Type B pancreatic cell (in vitro differentiated cells): ENCODE measurements at places on chromosomes 11 and 22.

- no peak for DNase-seq
Observed at GRCh38 chr11:76313913-76314740, 66.8 kb downstream of the THAP12 start.

DNA sequence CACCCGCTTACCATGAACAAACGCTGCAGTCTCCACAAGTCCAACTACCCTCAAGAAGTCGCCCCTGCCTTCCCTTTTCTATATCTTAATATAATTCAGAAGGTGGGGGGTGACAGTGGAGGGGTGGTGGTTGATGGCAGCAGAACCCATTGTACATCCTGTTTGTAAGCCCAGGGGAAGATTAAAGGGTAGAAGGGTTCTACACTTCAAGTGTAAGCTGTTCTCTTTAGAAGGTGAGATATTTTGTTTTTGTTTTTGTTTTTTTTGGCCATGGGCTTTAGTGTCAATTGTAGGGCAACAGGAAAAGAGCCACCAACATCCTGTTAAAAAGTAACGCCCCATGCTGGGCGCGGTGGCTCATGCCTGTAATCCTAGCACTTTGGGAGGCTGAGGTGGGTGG is 34.9 kb upstream of the RRAS2 start:
- no peak for DNase-seq

DNA sequence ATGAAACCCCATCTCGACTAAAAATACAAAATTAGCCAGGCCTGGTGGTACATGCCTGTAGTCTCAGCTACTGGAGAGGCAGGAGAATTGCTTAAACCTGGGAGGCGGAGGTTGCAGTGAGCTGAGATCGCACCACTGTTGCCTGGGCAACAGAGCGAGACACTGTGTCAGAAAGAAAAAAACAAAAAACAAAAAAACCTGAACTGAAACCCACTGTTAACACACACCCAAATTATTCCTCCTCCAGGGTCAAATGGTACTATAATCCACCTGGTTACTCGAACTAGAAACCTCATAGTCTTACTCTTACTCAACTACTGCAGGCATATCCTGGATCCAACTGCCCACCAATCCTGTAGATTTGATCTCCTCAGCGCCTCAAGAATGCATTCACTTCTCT is 35.5 kb downstream of the USP28 start:
- DNase-seq: no peak

DNA sequence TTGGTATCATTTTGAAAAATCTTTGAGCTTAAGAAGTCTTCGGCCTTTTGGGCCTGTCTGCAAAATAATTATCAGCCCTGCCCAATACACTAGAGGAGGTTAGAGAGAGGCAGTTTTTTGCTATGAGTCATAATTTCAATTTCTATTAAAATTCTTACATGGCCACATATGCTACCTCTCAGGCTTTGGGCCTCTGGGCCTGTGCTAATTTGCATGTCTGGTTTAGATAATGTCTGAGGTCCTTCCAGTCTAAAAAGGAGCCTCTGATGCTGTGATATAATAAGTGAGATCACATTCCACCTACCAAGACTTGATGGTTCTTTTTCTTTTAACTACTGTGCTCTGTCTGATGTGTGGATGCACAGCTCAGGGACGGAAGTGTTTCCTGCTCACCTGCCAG is 70.8 kb downstream of the KCNJ1 start:
- DNase-seq: no peak

- DNase-seq: no peak
Observed at GRCh38 chr22:29663180-29663821, 56.5 kb upstream of the CABP7 start.

- no peak for DNase-seq
Observed at GRCh38 chr11:45846174-45846675, 1.1 kb upstream of the CRY2 start.

DNA sequence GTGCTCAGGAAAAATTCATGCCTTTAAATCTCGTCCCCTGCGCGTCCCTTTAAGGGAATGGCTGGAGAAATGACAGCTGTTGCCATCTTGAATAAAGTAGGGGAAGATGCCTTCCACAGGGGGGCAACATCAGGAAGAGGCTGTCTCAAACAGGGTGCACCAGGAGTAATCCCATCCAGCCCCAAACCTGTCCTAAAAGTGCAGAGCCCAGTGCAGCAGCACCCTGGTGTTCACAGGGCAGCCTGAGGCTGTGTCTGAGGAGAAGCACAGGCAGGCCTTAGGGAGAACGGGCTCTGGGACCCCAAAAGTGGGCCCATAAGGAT is 10.8 kb upstream of the C11orf96 start:
- no peak for DNase-seq

DNA sequence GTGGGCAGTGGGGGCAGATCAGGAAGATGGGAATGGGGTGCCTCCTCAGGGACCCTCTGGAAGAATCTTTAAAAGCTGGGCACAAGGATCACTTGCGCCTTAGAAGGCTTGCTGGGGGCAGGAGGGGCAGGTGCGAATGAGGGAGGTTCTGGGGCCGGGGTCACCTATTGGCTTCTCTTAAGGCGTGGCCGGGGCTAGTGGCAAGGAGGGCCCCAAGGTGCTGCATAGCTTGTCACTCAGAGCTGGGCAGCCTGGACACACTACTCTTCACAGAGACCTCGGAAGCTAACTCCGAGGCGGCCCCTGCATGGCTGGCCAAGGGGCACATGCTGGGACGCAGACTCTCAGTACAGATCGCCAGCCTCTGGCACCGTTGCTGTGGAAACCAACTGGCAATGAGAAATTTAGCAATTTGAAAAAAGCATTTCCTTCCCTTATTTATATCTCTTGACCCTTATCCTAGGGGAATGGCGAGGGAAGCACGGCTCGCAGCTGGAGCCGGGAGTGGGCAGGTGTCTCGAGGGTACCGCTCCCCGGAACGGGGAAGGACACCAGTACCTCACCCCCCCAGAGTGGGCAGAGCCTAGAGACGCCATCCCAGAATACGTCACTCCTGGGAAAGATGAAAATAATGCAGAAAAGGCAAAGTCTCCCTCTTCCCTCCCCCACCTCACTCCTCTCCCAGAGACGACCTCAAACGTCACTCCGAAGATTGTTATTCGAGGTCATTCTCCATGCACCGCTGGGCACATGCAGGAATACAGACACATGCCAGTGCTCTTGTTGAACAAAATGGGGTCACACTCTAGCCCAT is 188.1 kb downstream of the CTTN start:
- no peak for DNase-seq

DNA sequence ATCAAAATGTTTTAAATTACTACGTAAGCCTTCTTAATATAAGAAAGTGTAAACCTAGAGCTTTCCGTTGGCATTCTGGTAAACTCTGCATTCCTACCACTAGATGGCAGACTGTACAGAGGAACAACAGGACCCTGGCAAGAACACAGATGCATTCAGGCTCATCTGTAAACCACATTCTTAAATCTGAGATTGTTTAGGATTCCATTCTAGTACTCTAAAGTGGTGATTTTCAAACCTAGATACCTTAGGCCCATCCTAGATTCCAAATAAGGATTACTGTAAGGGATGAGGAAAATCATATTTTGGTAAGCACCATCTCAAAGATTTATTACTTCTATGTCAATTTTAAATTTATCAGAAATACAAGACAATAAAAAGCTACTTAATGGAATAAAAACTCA is 26.9 kb downstream of the PICALM start:
- DNase-seq: no peak

DNA sequence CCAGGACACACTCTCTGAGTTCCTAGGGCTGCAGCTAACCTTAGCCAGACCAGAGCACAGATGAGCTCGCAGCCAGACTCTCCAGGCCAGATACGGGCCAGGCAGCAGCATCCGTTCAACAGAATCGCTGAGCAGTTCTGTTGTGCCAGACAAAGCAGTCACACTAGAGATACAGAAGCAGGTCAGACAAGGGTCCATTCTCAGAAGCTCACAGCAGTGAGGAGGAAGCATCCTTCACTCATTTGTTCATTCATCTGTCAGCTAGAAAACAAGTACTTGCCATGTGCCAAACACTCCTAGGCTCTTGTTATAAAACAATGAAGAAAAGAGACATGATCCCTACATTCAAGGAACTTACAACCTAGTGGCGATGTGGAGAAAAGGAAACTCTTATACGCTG is 2.6 kb downstream of the LMO2 start:
- DNase-seq: no peak

GRCh38 chr11:9922806-9923205 is 258.9 kb downstream of the SWAP70 start:
- no peak for DNase-seq

- DNase-seq: no peak
Observed at GRCh38 chr11:120482149-120482548, 29.4 kb upstream of the GRIK4 start.

GRCh38 chr11:68149417-68149816 is 28.2 kb upstream of the CHKA start:
- DNase-seq: no peak

DNA sequence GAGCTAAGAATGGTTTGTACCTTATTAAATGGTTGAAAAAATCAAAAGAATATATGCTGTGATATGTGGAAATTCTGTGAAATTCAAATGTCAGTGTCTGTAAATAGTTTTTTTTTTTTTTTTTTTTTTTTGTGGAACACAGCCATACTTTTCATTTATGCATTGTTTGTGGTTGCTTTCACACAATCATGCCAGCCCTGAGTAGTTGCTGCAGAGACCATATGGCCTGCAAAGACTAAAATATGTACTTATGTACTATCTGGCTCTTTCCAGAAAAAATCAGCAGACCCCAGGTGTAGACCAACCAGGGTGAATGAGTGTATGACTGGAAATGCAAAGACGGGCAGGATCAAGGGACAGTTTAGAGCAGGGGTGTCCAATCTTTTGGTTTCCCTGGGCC is 98.3 kb downstream of the PTPRJ start:
- no peak for DNase-seq

DNA sequence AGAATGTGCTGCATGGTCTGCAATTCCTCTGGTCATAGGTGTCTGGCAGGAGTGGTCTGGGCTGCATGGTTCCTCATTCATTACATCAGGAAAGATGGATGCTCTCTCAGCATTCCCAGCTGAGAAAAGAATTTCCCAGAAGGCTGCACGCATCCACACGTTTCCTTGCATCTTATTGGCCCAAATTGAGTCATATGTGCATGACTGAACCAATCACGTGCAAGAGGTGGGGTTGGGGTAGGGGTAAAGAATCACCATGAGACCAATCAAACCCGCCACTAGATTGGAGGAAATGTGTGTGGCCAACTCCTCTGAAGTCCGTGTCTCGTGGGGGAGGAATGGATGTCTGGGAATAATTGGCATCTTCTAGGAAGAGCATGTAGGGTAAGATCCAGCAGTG is 28.8 kb downstream of the TST start:
- DNase-seq: no peak

DNA sequence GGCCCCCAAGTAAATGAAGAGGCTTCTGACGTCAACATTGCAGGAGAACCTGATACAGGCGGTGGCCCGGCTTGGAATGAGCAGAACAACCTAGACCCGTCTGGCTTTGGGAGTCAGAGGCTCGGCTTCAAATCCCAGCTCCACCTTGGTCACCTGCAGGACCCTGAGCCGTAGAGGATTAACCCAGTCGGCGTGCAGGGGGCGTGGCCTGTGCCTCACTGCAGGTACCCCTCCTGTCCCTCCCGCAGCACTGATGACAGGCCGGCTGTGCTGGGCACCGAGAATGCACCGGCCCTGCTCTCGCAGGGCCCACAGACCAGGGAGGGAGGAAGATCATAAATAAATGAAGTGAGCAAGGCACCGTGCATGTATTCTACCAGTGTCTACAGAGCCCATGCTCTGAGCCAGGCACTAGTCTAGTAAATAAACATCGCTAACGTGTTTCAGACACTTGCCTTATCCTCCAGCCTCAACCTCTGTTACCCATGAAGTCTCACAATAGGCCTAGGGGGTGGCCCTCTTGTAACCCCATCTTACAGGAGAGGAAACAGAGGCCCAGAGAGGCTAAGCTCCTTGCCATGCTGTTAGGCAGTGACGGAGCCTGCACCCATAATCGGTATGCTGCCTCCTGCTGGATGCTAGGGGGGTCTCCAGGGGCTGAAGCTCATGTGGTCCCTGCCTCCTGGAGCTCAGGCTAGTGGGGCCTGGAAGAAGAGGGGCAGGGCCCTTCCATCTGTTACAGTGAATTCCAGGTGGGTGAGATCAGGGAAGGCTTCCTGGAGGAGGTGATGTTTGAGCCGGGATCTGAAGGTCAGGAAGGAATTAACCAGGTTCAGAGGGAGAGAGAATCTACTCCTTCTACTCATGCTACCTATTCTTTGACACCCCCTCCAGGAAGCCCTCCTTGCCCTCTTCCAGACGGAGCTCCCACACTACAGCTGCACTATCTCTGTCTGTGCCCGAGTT is 53.4 kb downstream of the RTL6 start:
- DNase-seq: no peak

DNA sequence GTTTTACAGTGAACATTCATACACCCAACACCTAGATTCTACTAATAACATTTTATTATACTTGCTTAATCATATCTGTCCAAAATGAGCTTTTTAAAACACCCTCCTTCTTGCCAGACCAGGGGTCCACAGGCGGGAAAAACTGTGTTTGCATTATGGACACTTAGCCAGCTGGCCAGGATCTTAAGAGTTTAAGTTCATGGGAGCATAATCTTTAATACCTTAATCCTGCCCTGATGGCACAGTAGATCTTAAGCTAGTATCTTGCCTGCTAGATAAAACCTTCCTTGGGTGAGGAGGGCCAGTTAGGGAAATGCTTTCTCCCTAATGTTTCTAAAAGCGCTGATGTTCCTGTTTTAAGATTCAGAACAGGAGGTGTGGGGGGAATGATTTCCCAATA is 13.1 kb upstream of the CCDC134 start:
- no peak for DNase-seq

DNA sequence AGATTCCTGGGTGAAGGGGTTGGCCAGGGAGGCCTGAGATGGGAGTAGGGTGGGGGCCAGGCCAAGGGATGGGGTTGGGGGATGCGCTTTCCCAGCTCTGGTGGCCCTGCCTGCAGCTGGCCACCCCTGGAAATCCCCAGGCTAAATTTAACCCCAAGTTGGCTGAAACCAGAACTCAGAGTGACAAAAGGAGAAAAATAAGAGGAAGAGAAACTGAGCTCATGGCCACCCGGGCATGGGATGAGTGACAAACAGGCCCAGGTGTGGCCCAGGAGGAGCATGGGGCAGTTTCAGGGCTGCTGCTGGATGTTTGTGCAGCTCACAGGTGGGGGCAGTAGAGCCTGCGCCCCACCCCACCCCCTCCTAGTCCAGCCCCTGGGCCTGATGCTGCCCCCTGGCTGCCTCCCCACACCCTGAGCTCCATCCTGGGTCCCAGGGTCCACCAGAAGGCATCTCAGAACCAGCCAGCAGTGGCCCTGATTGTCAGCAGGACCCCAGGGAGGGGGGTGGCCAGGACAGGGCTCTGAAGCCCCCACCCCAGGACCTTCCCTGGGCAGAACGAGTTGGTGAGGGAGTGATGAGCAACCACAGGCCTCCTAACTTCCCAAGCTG is 48.0 kb downstream of the IGLL5 start:
- no peak for DNase-seq

- no peak for DNase-seq
Observed at GRCh38 chr22:39396797-39397195, 2.8 kb upstream of the TAB1 start.

DNA sequence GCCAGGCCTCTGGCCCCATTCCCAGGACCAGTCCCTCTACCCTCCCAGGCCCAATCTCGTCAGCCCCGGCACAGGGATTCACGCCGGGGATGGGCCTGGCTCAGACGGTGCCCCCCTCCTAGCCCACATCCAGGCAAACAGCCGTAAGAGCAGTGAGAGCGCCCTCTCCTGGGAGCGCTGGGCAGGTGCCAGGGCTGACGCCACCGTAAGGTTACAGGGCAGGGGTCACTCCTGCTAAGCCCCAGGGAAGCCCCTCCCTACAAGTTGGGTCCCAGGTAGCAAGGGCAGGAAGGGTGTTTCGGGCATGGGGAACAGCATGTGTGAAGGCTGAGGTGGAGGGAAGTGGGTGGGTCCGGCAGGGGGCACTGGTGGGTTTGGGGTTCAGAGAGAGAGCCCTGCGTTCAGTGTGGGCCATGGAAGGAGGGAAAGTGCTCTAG is 19.2 kb upstream of the PPARA start:
- DNase-seq: no peak
